ENCODE measurements at places on chromosomes 16 and 17.

DNA sequence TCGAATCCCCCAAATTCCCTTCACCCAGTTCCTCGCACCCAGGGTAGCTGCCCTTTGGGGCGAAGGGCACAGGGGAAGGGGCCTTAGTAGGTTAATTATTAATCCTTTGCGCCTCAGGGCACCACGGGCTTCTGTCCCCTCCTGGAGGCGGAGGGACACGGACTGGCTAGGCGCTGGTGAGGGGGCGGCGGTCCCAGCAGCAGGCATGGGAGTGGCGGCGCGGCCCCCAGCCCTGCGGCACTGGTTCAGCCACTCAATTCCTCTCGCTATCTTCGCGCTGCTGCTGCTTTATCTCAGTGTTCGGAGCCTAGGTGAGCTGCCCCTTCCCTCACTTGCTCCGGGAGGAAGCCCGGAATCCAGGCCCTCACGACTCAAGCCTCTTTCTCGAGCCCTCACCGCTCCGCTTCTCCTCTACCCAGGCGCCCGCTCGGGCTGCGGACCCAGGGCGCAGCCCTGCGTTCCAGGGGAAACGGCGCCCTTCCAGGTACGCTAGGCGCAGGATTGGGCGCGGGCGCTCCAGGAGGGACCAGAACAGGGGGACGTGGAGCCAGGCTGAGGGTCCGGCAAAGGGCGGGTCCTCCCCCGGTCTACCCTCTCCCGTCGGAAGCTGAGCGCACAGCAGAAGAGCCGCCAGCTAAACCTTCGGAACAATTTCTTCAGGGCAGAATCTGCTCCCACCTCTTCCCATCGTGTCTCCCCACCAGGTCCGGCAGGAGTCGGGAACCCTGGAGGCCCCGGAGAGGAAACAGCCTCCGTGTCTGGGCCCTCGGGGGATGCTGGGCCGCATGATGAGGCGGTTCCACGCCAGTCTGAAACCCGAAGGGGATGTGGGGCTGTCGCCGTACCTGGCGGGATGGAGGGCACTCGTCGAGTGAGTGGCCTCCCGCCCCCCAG is at the start of gene GLTPD2:
GLTPD2 (plus strand) TSS at position 158 of the 894 bp plus-strand sequence; CDS start at position 206, 48 bp downstream.
- no peak for DNase-seq

DNA sequence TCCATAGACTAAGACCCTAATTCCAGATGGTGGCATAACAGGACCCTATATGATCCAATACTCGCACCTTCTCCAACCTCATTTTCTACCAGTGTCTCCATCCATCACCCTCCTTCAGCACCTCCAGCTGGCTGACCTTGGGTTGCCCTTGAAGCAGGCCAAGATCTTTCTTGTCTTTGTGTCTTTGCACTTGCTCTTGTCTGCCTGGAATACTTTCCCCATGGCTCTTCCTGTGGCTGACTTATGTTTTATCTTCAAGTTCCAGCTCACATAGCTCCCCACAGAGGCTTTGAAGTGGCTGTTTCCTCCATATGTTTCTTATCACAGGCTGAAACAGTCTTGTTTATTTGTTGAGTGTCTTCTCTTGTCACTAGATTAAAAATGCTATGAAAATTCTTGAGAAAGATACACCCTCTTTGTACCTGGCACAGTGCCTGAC is 29.6 kb upstream of the MMD start:
- no peak for DNase-seq

- DNase-seq, result no peak
Measured at GRCh38 chr17:19321481-19322128, 40.9 kb downstream of the B9D1 start.

GRCh38 chr17:64938925-64939474 is 19.7 kb upstream of the LRRC37A3 start:
- peak; percentile 16 for DNase-seq

- DNase-seq, result no peak
Measured at GRCh38 chr16:14539631-14540030, 90.4 kb downstream of the PARN start.

GRCh38 chr16:22023505-22023904 is 15.6 kb downstream of the MOSMO start:
- no peak for DNase-seq

- no peak for DNase-seq
Measured at GRCh38 chr17:47695429-47696376, 1.7 kb downstream of the TBKBP1 start.

Data from stimulated activated CD8-positive, alpha-beta memory T cell treated with anti-CD3 and anti-CD28 coated beads, Interleukin-7, amount 100 ng/mL, for 1 hour (primary cell).